ENCODE measurements at places on chromosomes 3 and 15.

GRCh38 chr3:107619549-107619948, 96.8 kb downstream of the BBX start:
- DNase-seq: no peak

GRCh38 chr15:77901921-77902750, 175.4 kb downstream of the TBC1D2B start:
- no peak for DNase-seq

DNA sequence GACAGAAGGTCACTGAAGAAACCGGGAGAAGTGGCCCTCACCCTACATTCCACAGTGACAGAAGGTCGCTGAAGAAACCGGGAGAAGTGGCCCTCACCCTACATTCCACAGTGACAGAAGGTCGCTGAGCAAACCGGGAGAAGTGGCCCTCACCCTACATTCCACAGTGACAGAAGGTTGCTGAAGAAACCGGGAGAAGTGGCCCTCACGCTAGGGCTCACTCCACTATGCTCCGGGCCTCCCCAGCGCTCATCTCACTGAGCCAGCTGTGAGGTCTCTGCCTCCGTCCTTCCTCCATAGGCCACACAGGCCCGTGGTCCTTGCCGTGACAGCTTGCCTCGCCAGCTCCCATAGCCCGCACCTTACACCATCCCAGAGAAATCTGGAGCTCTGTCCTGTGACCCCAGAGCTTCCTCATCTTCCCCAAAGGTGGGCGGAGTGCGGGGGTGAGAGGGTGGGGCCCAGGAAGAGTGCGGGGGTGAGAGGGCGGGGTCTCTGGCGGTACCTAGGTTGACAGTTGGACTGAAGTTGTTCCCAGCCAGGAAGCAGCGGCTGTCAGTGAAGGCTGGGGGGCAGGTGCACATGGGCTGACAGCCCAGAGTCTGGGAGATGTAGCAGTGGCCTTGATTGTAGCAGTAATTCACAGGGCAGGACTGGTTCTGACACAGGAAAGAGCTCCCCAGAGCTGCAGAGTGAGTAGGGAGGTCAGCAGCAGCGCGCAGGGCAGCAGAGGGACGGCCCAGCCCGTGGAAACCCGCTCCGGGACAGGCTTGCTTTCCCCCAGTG, 32.0 kb downstream of the MUC20 start:
- no peak for DNase-seq

- DNase-seq: no peak
Observed at GRCh38 chr15:70290708-70291107, 193.0 kb upstream of the TLE3 start.

GRCh38 chr15:67101911-67102598, 36.7 kb downstream of the SMAD3 start:
- no peak for DNase-seq

- no peak for DNase-seq
Observed at GRCh38 chr15:64807051-64807749, 18.2 kb downstream of the PIF1 start.

DNA sequence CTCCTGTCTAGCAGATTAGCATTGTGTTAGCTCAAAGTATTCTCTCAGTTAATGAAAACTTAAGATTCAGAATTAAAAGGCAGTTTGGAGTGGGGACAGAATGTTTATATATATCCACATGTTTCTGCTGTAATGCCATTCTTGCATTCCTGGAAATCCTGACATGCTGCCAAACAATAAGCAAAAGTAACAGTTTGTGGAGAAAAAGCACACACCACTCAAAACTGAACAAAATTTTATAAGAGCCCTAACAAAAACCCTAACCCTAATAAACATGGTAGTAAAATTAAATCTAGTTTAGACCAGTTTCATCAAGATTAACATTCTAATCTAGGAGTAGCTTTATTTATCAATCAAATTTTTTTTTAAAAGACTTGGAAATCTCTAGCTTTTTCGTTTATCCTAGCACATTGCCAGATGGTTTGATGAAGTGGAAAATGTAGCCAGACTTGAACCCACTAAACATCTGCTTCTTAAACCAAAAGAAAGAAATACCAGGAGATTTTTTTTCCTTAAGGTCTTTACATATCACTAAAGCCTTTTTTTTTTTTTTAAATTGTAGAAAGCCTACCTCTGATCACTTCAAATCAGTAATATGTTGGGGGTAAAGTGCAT, 3.7 kb downstream of the TCAIM start:
- DNase-seq: no peak

DNA sequence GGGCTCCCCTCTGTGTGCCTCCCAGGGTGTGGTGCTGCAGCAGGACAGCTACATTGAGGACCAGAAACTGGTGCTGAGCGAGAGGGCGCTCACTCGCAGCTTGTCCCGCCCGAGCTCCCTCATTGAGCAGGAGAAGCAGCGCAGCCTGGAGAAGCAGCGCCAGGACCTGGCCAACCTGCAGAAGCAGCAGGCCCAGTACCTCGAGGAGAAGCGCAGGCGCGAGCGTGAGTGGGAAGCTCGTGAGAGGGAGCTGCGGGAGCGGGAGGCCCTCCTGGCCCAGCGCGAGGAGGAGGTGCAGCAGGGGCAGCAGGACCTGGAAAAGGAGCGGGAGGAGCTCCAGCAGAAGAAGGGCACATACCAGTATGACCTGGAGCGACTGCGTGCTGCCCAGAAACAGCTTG, 53.7 kb downstream of the KLHL25 start:
- no peak for DNase-seq

GRCh38 chr3:172030181-172030580, 9.2 kb upstream of the FNDC3B start:
- DNase-seq: no peak

DNA sequence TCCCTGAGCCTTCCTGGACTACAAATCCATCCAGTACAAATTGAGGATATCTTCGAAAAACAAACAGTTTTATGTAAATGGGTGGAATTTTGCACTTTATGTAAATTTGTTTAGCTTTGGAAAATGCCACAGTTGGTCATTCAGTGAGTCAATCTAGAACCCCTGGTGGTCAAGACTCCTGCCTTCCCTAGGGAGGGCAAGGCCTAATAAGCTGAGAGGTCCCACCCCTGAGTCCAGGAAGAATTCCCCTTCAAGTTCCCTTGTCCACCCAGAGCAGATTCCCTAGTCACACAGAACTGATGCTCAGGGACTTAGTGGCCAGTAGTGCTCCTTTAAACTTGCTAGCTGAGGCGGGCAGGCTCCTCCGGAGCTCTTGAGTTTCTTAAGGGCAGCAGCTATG, 6.1 kb upstream of the RUBCN start:
- no peak for DNase-seq

GRCh38 chr15:25171111-25171811, 216.5 kb downstream of the SNRPN start:
- DNase-seq: no peak

DNA sequence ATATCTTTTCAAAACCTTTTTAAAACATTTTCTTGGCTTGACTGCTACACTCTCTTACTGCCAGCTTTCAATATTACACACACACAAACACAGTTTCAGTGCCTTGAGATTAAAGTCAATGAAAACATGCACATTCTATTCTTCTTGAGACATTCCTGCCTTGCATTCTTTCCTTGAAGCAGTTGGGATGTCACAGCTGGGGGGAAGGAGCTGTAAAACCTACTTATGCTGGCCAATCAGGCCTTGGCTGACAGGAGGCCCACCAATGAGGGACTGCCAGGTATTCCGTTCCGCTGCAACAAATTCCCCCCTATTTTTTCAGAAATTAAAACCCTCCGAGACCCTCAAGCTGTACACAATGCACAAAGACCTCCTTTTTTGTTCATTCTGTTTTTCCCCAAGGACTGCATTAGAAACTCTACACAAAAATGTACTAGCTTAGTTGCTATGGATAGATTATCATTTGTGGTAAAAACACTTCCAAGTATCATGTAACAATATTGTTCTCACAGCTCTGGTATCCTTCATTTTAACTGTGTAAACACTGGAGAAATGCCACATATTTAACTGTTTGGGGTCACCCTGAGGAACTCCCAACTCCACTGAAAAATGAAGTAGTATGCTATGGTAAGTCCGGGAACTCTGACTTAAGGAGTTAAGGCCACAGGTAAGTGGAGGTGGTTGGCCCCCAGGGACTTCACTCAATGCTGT, 18.5 kb downstream of the FSTL1 start:
- DNase-seq: no peak

DNA sequence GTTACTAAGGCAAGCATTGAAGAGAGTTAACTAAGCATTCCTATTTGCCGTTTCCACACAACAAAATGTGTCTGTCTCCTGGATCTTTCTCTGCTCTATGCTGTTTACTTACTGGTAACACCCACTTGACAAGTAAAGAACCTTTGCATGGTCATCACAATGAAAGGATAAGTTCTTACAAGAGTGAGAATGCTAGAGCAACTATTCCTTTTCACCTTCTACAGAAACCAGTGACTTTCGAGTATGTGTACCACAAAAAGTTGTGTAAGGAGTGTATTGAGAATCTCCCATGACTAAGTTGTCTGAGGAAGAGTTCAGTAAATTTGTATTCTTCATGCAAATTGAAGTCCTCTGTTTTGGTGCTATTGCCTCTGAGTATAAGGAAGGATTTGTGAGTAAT, 10.8 kb downstream of the TIPARP start:
- DNase-seq: no peak

- DNase-seq: no peak
Observed at GRCh38 chr15:67074886-67075229, 9.5 kb downstream of the SMAD3 start.

- DNase-seq: no peak
Observed at GRCh38 chr3:195916291-195916690, 7.9 kb upstream of the TNK2 start.

DNA sequence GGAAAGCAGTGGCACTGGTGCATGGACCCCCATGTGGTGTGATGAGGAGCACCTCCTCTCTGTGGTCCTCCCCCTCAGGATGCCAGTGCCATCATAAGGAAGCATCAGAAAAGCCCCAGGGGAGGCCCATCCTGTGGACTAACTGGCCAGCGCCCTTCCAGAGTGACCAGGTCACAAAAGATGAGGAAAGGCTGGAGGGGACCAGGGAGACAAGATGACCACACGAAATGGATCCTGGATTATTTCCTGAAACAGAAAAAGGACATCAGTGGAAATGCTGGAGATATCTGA, 56.4 kb downstream of the TPRA1 start:
- DNase-seq: no peak

- no peak for DNase-seq
Observed at GRCh38 chr15:66573719-66574595, 8.2 kb upstream of the LCTL start.

GRCh38 chr3:179706233-179706632, 53.4 kb downstream of the USP13 start:
- DNase-seq: no peak

DNA sequence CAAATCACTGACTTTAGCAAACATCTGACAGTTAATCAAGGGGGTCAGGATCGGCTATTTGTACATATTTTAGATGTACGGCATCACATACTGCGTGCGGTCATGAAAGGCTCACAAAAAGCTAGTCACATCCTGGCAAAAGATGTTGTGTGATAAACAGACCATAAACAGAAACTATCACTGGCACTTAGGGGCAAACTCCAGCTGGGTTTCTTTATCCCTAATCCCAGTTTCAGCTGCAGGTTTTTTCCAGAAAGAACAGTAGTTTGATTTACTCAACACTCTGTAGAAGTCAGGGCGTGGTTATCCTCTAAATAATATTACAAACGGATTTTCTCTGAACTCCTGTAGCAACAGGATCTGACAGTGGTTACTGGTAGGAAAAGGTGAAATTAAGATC, 112.4 kb upstream of the BHLHE40 start:
- no peak for DNase-seq

GRCh38 chr3:49629866-49630265, 44.3 kb upstream of the APEH start:
- no peak for DNase-seq

DNA sequence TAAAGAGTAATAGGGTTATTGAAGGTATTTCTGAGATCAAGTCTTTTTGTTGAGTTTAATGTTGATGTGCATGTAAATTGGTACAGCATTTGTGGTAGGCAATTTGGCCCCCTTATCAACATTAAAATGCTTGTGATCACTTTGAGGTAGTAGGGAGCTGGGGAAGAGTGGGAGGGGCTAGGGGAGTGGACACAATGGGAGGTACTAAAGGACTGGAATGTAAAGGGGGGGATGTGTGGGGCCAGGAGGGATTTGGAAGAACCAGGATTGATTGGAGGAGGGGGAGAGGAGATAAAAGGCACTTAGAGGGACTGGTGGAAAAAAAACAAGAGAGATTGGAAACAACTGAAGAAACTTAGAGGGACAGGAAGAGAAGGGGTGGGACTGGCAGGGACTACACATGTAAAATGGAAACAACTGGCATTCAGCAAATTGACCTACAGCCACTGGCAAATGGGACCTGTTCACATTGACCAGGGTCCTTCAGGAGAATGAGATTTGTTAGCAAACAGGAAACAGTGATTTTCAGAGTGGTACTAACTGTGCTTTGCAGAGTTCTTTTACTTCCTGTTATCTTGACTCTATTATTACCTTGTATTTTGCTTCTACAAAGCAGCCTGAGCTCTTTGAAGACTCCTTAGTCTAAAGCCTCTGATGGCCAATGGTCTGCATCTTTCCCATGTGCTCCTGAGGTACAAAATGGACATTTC, 47.8 kb upstream of the ZBTB38 start:
- DNase-seq: no peak

DNA sequence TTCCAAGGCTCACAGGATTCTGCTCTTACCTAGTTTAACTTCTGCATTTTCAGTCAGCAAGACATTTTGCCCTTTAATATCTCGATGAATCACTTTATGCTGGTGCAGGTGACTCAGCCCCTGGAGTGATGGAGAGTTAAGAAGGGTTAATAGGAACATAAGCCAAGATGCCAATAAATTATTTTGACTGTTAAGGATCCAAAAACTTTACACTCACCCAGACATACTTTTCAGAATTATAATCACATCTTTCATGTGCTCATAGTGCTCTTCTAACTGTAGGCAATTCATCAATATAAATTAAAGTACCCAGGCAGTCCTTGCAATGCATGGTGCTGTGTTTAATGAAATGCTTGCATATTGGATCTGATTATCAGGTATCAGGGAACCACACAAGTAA, 164.1 kb upstream of the SLC2A2 start:
- DNase-seq: no peak

DNA sequence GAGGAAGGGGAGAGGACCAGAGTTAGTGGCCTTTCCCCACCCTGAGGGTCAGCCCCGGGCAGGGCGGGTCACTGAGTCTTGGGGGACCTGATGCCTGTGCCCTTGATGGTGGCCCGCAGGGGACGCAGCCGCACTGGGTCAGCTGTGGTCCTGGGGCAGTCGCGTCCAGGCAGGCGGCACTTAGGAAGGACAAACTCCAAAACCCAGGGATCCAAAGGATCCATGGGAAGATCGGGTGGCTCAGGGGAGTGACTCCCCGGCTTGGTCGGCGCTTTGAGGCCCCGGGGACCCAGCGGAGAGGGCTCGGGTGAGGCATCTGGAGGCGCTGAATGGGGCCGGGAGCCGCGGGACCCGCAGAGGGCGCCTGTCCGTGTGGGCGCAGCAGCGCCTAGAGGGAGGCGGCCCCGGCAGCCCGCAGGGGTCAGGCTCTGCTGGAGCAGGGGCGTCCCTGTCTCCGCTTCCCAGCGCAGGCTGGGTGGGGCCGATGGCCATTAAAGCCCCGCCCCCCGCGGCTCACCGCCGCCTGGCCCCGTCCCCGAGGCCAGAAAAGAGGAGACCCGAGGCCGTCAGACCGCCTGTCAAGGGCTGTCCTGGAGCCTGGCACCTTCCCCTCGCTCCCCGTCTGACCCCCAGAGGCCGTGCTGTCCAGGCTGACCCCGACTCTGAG, 17.5 kb downstream of the CIDEC start:
- no peak for DNase-seq
